ENCODE measurements at places on chromosomes 3 and 15.
A peak's percentile ranks its signal among the peaks of the same experiment; 100 is the strongest.

GRCh38 chr3:168996622-168997021 is 666.9 kb downstream of the MECOM start:
- DNase-seq = no peak

- DNase-seq = no peak
Observed at GRCh38 chr3:100697723-100698285, 11.5 kb upstream of the TFG start.

DNA sequence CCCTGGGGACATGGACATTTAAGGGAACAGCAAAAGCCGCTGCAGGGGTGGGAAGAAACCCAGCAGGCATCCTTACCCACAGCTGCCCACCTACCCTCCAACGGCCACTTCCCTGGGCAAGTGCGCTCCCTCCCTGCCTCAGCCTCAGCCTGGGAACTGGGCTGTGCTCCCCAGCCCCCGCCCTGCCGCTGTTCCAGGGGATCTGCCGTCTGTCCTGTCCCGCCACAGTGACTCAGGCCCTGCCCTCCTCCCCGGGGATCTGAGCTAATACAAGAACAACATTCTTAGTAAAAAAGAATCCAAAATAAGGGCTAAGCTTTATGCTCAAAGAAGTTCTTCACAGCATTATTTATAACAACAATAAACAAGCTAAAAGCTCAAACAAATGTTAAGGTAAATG is 7.4 kb upstream of the IQSEC1 start:
- DNase-seq = no peak

GRCh38 chr3:146359841-146360240 is 108.9 kb upstream of the PLSCR4 start:
- no peak for DNase-seq

DNA sequence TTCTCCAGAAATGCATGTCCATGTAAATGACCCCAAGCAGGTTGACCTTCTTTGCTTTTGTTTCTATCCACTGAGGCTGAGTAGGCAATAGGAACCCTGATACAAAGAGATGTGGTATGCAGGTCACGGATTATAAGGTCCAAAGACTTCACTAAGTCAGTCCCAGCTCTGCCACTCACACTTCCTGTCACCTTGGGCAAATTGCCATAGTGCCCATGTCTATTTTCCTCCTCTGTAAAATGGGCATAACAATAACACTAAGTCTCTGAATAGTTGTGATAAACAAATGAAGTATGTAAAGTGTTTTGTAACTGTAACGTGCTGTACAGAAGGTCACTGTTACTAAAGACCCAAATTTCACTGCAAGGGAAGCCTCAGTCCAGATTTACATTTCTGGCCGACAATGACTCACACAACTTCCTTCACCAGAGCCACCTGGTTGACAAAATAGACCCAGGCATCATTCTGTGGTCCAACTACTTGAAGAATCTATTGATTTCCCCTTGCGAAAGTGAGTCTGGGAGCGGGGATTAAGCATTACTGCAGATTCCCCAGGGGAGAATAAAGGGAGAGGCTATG is 175.4 kb upstream of the LPP start:
- DNase-seq = peak; percentile 11

DNA sequence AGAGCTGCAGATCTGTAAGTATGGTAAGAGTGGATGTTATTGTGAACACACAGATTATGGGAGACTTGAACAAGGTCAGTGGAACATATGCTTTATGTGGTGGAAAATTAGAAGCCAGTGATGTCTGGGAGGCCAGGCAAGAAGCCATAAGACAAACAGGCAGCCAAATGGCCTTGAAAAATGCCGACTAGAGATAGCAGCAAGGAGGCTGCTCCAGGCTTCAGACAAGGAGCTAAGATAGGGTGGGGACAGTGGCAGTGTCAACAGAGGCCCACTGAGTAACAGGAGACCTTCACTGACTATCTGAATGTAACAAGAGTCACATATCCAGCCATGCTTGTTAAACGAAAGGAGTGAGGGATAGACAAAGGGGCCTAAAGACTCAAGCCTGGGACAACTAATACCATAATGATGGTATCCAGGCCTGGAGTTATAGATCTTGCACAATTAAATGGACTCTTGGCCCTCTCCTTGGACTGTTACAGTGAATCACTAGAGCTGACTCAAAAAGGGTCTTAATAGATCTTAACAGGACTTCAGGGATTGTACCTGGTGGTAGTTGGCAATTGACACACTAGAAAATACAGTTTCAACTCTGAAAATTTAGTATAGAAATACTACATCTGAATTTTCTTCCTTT is 50.6 kb downstream of the CFAP20DC start:
- DNase-seq = peak; percentile 30

GRCh38 chr3:140296796-140297352 is 361.9 kb downstream of the CLSTN2 start:
- DNase-seq = no peak

GRCh38 chr3:5194341-5194740 is 6.8 kb downstream of the EDEM1 start:
- no peak for DNase-seq

DNA sequence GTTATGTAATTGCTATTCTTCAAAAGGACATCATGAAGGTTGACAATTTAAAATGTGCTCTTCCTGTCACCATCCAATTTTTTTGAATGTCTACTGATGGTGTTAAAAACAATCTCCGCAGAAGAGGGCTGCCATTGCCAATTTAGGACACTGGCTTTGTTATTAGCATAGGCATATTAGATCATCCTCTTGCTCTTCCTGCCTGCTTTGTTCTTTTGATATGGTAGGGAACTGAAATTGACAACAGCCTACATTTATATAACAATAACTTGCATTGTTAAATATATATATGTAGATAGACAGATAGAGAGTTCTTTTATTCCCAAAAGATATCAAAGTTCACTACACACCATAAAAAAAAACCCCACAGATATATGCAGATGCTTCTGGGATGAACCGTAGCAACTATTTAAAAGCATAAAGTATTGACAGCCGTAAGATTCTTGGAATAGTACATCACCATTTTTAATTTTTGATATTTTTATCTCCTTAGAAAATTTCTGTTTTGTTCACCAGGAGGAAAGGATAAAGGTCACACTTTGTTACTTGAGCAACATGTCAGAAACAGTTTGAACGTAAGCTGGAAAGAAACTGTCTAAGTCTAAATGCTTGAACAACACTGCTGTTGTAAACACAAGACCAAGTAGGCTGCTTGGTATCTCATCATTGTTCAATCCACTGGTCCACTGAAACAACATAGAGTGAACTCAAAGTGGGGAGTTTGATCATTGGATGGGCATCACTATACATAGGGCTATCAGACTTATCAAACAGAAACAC is 66.5 kb downstream of the MDFIC2 start:
- no peak for DNase-seq

- no peak for DNase-seq
Observed at GRCh38 chr3:72606005-72606800, 242.0 kb downstream of the SHQ1 start.

DNA sequence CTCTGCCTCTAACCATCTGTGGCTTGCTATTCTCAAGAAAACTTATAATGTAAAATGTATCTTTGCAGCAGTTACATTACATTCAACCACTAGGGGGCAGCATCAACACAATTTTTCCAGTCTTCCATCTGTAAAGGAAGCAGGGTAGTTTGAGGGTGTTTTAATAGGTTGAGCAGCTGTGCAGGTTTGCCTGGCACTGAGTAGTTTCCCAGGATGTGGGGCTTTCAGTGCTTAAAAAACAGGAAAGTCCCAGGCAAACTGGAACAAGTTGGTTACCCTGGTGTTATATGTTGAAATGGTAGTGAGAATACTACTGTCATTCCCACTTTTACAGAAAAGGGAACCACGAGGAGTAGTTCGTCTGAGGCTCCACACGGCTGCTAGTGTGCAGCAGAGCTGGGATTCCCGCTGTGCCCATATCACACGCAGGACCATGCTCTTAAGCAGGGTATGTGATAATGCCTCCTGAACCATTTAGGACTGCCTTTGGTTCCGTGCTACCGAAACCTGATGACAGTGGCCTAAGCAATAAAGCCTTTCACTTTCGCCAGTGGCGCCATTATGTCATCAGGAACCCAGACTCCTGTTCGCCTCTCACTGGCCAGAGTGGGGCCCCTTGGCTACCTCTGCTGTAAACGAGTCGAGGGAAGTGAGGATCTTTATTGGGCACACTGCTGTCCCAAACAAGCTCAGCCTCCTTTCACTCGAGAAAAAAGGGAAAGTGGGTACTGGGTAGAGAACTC is 64.7 kb upstream of the ZBTB38 start:
- peak; percentile 84 for DNase-seq

GRCh38 chr3:149397528-149397927 is 20.1 kb upstream of the TM4SF1 start:
- DNase-seq = no peak

GRCh38 chr3:141659821-141660613 is 78.1 kb upstream of the RNF7 start:
- peak; percentile 64 for DNase-seq

DNA sequence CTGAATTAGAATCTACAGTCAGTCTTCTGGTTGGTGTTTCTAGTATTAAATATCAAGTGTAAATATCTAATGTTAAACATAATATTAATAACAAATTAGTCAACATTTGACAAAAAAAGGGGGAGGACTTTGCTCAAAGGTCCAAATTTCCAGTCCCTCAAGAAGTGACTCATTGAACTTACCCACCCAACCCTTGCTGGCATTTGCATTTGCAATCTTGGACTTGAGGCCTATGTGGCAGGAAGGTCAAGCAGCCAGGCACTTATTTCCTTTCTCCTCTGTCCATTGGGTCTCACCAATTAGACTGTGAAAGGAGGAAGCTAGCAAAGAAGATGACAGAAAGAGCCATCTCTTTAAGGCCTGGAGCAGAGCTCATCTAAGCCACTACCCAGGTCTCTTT is 174.0 kb downstream of the THRB start:
- peak; percentile 49 for DNase-seq

GRCh38 chr15:59105854-59106253 is 908 bp downstream of the CCNB2 start:
- no peak for DNase-seq

GRCh38 chr3:132911741-132912415 is 126.3 kb upstream of the TMEM108 start:
- DNase-seq = no peak

GRCh38 chr3:20141851-20142250 is 44.2 kb downstream of the SGO1 start:
- DNase-seq = peak; percentile 47

GRCh38 chr15:70095408-70096214 is 2.1 kb downstream of the TLE3 start:
- peak; percentile 42 for DNase-seq

DNA sequence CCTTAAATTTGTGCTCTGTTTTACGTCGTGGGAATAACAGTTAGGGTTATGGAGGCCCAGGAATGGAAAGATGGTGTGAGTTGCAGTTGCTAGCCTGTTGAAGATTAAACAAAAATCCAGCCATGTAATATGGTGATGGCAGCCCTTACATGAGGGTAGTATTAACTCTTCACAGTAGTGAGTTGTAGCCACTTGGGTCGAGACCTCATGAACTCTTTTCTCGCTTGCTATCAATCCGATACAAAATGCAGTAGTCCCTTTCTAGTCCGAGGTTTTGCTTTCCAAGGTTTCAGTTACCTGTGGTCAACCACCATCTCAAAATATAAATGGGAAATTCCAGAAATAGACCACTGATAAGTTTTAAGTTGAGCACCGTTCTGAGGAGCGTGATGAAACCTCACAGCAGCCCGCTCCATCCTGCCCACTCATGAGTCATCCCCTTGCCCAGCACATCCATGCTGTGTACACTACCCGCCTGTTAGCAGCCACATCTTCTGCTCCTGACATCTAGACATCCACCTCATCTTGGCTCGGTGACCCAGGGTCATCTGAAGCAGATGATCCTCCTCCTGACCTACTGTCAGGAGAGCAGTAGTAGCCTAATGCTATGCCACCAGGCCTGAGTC is 177.9 kb downstream of the CDIN1 start:
- peak; percentile 61 for DNase-seq

GRCh38 chr15:40338041-40338657 is 2.6 kb downstream of the CCDC9B start:
- peak; percentile 87 for DNase-seq

GRCh38 chr3:156098437-156099035 is 21.8 kb upstream of the KCNAB1 start:
- no peak for DNase-seq

GRCh38 chr3:189572249-189572648 is 58.9 kb upstream of the TP63 start:
- peak; percentile 90 for DNase-seq

DNA sequence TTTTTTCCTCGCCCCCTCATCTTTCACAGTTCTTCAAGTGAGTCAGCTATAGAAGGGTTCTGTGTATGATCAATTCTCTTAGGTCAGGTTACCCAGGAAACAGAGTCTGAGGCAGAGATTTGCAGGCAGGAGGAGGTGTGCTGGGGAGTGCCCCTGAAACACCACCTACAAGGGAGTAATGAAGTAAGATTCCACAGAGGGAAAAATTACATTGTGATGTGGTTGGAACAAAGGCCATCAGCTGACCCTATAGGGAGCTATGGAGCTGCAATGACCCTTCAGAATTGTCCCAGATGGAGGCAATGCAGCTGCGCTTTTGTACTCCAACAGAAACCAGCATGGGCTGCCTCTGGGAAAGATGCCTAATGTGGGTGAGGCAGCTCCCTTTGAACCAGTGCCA is 142.2 kb upstream of the CNTN3 start:
- DNase-seq = no peak

- DNase-seq = no peak
Observed at GRCh38 chr3:40715551-40715950, 190.8 kb downstream of the ZNF621 start.

DNA sequence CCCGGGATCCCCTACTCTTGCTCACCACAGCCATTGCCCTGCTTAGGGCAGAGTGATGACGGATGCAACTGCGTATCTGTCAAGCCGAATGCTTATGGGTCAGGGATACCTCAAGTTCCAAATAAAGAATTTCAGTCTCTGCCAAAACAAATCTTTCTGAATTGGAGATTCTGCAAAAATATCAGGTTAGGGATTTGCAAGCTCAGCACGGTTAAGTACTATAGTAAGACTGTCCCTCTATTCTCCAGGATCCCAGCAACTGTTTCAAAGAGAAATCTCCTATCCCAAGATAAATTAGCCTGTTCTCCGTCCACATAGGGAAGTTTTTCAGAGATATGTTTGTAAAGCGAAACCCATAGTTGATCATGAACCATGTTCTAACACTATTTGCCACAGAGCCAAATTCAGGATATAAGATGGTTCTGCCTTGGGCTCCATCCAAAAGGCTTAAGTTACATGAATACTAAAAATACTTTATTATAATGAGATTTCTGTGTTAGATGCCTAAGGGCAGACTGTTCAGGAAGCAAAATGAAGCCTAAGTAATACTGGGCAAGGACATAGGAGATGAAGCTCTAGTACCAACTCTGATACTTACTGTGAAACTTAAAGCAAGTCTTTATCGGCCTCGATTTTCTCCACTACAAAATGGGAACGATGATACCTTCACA is 100.1 kb upstream of the LPP start:
- DNase-seq = no peak

Data from kidney tubule cell (primary cell).